Effector memory CD4-positive, alpha-beta T cell (primary cell): ENCODE measurements at places on chromosomes 7 and 10.

- no peak for DNase-seq
These were observed 12.7 kb downstream of the IKZF5 start for GRCh38 chr10:122995936-122996335.

DNA sequence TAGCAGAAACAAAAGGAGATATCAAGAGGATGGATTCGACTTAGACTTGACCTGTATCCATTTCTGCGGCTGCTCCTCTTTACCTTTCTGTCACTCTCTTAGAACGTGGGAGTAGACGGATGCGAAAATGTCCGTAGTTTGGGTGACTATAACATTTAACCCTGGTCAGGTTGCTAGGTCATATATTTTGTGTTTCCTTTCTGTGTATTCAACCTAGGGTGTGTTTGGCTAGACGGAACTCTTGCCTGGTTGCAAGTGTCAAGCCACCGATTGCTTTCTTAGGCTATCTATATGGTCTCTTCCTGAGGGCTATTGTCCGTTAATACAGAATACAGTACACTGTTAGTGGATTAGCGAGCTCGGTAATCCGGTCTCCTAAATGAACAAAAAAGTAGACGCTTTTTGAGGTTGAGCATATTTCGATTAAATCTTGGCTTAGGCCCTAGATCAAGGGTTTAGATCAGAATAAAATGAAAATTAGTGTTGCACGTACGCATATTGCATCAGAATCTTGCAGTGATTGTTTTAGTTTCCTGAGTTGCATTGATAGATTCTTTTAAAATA lies 1.2 kb downstream of the PTEN start:
- no peak for DNase-seq

GRCh38 chr10:84337199-84337598 lies 8.8 kb downstream of the CCSER2 start:
- DNase-seq, result no peak

DNA sequence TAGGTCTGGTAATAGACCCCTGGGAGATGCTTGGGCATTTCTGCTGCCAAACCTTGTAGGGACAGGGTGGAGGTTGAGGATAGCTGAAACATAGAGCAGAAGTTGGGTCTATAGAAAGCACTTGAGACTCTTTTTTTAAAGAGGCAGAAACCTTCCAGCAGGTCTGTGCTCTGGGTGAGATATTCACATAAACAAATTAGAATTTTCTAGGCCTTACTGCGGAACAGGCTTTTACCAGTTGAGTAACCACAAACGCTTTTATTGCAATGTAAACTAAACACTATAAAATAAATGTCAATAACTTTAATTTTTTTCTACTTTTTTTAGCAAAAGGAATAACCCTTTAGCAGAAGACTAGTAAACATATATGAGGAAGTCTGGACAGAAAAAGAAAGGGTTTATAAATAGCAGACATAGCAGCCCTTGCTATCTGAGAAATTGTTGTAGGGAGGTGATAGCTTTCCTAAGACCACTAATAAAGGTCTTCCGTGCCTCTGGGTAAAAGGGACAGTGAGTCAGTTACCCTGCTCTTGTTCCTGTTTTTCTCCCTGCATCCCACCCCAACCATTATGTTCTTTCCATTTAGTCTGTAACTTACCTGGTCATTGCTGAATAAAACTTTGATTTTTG lies 38.7 kb downstream of the CACNB2 start:
- no peak for DNase-seq

GRCh38 chr7:42445691-42446090 lies 208.7 kb upstream of the GLI3 start:
- DNase-seq, result no peak

DNA sequence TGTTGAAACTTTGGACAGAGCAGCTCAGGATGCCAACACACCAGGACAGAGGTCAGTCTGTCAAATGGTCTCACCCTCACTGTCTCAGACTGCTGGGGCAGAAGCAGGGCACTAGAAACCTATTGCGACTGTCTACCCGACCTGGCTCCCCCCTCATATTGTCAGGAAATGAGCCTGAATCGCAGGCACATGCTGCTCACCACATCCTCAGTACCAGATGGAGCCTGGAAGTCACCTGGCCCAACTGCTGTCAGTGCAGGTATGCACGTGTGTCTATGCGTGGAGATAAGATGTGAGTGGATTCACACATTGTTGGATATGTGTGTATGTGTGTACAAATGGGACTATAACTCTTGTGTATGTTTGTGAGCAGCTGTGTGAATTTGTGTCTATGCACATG lies 3.2 kb upstream of the CDHR1 start:
- DNase-seq, result no peak

- no peak for DNase-seq
These were observed 586.1 kb upstream of the AUTS2 start for GRCh38 chr7:69012149-69012548.

DNA sequence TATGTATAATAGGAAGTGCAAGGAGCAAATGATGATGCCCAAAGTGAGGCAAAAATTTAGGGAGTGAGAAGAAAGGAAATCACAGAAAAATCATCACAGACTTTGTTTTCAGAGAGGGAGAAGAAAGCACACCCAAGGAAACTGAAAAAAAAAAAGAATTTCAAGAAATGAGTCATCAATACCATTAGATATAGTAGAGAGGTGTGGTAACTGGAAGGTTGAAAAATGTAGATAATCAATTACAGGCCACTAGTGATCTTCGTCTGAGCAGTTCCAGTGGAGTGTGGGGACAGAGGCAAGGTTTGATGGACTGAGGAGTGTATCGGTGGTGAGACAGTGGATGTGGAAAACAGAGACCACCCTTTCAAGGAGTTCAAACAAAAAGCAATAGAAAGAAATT lies 31.7 kb downstream of the ASB4 start:
- no peak for DNase-seq

DNA sequence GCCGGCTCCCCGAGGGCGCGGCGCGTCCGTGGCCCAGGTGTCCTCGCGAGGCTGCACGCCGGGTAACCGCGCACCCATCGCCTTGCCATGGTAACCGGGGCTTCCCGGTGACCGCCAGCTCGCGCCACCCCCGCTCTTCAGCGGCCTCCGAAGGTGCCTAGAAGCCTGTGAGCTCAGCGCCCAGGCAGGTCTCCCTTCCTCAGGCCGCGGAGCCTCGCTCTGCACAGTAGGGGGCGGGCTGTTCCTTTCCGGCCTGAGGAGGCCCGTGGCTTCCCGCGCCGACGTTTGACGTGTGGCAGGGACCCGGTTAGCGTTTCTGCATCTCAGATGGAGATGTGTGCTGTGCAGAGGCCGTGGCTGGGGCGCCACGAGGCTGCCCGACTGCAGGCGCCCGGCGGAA lies 117.1 kb downstream of the DYNC2I1 start:
- DNase-seq, result peak; percentile 31

- DNase-seq, result no peak
These were observed 744 bp upstream of the BICC1 start for GRCh38 chr10:58511765-58512490.

- no peak for DNase-seq
These were observed 12.0 kb upstream of the AUTS2 start for GRCh38 chr7:69586321-69586720.

DNA sequence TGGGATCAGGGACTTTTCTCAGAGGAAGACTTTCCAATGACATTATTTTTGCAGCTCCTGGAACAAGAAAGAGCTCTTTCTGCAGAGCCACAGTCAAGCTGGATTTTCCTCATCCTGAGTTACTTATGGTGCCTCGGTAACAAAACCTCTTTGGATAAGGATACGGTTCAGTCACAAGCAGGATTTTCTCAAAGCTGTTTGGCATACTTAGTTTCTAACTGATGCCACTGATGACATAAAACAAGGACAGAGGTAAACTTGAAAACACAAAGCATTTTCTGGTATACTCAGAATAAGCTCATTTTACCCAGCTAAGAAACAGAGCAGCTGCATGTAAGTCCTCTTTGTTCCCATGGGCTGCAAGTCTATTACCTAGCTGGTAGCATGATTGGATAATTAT lies 340.9 kb upstream of the MEOX2 start:
- DNase-seq, result no peak

- no peak for DNase-seq
These were observed 5.5 kb upstream of the LAMB4 start for GRCh38 chr7:108135446-108136190.

- DNase-seq, result no peak
These were observed 26.2 kb upstream of the SLF2 start for GRCh38 chr10:100886521-100886920.

GRCh38 chr7:73824986-73825385 lies 5.8 kb upstream of the CLDN4 start:
- no peak for DNase-seq

DNA sequence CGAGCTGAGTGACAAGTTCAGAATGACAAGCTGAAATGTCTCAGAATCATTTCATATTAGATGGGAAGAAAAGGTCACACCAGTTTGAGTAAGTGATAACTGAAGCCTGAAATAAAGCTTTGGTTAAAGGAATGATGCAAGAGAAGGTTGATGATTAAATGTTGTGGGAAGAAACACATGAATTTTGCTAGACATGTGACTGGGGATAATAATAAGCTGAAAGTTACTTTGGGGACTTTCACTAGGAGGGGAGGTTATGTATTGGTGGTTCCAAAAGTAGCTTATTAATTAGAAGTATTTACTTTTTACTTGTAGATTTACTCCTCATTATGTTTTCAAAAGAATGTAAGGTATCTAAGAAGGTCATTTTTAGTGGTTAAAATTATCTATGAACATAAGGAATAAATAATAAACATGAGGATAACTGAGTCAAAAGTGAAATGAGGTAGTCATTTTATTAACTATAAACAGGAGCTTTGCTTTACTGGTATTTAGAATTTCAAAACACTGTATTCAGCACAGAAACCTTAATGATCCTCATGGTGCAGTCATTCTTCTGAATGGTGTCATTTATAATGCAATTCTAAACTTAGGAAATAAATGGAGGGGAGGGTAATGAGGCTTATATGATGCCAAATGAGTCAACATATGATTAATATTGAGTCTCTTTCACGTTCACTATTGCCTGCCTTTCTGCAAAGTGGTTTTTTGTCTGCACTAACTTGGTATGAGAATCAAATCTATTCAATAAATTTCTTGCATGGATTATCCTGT lies 63.7 kb downstream of the PRKG1 start:
- no peak for DNase-seq

DNA sequence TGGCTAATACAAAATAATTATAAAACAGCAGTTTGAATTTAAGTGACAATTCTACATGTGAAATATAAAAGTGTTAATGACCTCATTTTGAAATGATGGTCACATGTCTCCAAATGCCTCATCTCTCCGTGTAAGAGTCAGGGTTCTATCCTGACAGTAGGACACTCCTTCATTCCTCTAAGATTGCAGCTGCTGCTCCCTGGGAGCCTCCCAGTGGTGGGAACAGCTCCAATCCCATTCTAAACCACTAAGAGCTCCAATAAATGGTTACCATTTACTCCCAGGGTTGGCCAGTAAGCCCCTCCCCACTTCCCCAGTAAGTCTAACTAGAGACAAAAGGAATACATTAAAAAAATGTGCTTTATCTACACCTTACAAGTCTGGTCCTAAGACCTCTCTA lies 344.6 kb upstream of the AOAH start:
- DNase-seq, result no peak

GRCh38 chr10:126058104-126058503 lies 161.7 kb downstream of the FANK1 start:
- no peak for DNase-seq
